GM23248 (cell line): ENCODE measurements at places on chromosomes 6 and 20. TPM values are rescaled to one million over a fixed set of nuclear protein-coding genes. Genes with fewer than 3 reads are reported as not detected.

Gene PTPRK
- 22.3 and 24.6 TPM in 2 replicates for polyA plus RNA-seq

Gene FAM83C
- polyA plus RNA-seq = not detected in 2 replicates

Gene RIN2
- polyA plus RNA-seq = 45.3 and 45.6 TPM in 2 replicates

Gene ANGPT4
- not detected in 2 replicates for polyA plus RNA-seq

Gene TAAR2
- not detected in 2 replicates for polyA plus RNA-seq

Gene IRF4
- 0.23 and 0.70 TPM in 2 replicates for polyA plus RNA-seq

Gene GTF3C6
- 121 and 131 TPM in 2 replicates for polyA plus RNA-seq

Gene C6orf132
- 2.8 and 3.2 TPM in 2 replicates for polyA plus RNA-seq

Gene PROKR2
- not detected in 2 replicates for polyA plus RNA-seq
